ENCODE measurements at places on chromosomes 1 and 21. TPM values are rescaled to one million over a fixed set of nuclear protein-coding genes. Genes with fewer than 3 reads are reported as not detected.
A peak's percentile ranks its signal among the peaks of the same experiment; 100 is the strongest.

GRCh38 chr1:185348985-185349384 lies 31.9 kb upstream of the IVNS1ABP start:
- DNase-seq, result no peak

DNA sequence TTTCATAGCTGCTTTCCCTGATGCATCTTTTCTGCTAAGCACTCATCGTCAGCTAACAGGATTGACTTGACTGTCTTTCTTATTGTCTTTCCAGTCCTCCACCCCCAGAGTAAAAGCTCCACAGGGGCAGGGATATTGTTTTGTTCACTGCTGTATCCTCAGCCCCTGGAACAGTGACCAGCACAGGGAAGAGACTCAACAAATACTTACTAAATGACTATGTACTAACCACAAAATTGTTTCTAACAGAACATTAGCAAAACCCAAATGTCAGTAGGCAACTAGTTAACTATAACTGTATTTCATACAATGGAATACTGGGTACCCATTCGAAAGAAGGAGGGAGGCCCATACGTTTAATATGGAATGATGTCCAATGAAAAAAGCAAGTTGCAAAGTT lies 53.0 kb downstream of the BCAR3 start:
- DNase-seq, result no peak

DNA sequence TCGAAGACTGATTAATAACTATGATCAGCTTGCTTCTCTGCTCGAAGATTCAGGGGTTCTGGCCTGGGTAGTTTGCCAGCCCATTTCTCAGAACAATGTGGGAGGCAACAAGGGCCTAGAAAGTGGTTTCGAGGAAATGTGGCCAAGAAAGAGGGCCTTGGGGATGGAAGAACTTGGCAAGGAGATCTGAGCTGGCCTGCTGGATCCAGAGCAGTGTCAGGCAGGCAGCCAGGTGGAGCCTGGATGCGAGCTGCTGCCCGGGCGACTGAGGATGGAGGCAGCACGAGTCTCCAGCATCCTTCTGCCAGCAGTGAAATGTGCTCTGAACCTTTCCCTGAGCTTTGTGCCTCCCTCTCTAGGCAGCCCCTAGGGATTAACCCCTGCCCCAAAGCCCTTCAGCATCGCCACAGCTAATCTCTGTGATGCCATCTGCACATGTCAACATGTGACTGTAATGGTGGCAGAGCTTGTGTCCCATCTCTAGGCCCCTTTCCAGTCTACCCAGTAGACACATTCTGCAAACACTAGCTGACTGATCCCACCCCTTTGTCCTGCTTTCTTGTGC lies 61.0 kb upstream of the NEK2 start:
- no peak for DNase-seq

DNA sequence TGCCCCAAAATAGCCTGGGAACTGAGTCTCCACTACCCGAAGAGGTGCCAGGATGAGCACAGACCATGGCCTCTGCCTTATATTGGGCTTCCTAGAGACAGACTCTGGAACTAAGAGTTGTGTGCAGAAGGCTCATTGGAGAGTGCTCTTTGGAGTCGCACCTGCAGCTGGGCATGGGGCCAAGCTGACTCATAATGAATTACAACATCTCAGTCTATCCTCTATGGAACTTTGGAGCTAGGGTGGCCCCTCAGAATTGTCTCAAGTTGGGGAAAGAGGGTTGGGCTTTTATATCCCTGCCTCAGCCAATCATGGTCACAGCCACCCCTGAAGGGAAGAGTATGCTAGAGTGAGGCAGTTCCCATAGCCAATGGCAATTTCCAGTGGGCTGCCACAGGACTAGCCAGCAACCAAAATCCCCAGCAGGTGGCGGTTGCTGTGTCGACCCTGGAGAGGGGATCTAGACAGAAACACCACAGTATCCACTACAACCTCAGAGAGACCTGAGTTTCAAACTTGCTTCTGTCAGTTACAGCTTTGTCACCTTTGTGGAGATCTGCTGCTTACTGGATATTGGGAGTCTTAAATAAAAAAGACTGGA lies 93.8 kb downstream of the DMRTA2 start:
- DNase-seq, result no peak

DNA sequence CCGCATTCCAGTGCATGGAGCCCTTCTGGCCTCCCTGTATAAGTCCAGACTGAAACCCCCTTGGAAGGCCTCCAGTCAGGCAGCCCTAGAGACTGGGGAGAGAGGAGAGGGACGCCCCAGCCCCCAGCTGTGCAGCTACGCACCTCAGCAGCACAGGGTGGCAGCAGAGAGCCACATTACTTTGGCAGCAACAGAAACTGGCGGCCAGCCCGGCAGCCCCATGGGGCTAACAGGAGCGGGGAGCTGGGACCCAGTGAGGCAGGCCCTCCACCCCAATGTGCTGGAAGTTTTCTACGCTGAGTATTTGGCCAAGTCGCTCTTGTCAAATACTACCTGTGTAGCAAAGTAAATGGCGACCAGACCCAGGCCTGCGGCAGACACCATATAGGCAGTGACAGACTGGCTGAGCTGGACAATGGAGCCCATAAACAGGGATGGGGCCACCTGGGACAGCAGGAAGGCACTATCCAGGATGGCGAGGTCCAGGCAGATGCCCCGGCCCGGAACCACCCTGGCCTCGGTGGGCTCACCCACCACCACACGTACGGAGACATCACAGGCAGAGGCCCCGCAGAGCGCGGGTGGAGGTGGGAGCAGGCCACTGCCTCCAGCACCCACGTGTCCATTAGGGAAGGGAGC lies 21.2 kb downstream of the SLC45A3 start:
- peak; percentile 88 for DNase-seq

GRCh38 chr1:102942324-102942723 lies 166.0 kb downstream of the COL11A1 start:
- no peak for DNase-seq

GRCh38 chr1:34113362-34113761 lies 51.7 kb downstream of the CSMD2 start:
- DNase-seq, result peak; percentile 28

SLAMF9 gene
- not detected for total RNA-seq

TMPRSS15 gene
- not detected for total RNA-seq

DNA sequence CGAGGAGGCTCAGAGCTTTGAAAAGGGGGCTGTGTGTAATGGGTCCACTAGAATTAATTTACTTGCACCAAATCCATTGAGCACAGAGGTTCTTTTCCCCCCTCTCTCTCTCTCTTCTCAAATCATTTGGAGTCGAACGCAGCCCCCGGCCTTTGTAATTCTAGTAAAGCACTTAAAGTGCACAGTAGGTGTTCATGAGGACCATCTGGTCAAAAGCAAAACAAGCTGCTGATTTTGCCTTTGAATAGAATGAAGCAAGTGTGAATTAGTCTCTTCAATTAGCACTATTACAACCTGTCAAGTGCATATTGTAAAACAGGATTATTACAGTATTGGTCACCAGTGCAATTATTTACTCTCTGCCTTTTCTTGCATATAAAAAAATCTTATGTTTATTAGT lies 259.9 kb downstream of the FAF1 start:
- no peak for DNase-seq

DNA sequence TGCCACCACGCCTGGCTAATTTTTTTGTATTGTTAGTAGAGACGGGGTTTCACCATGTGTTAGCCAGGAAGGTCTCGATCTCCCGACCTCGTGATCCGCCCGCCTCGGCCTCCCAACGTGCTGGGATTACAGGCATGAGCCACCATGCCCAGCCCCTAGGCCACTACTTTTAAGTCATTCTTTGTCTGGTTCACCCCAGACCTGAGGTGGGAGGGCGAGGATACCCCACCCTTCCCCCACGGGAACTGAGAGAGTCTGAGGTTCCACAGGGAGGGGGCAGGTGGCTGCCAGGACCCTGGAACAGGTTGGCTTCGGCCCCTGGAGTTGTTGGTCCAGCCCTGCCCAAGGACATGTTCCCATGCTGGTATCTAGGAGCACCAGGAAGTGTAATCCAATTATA lies 7.7 kb upstream of the SDC3 start:
- no peak for DNase-seq

PDPN gene
- total RNA-seq, result 4.3 TPM

GRCh38 chr1:162373541-162374260 lies 3.0 kb downstream of the SPATA46 start:
- no peak for DNase-seq

RGS16 gene
- 11.8 TPM for total RNA-seq

DNA sequence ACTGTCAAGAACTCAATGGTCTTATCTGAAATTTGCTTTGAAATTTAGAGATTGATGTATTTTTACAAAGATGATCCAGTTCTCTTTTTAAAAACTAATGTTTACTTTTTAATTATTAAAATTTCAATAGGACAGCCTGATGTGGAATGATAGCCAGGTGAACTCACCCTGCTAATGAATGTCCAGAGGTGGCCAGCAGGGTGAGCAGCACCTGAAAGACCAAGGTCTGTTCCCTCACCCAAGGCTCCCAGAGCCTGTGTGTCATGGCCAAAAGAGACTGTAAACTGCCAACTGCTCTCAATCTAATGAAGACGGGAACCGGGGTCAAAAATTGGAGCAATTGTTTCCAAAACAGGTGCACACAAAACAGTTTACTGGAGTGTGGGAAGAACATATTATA lies 340.4 kb downstream of the DISC1 start:
- DNase-seq, result no peak

DNA sequence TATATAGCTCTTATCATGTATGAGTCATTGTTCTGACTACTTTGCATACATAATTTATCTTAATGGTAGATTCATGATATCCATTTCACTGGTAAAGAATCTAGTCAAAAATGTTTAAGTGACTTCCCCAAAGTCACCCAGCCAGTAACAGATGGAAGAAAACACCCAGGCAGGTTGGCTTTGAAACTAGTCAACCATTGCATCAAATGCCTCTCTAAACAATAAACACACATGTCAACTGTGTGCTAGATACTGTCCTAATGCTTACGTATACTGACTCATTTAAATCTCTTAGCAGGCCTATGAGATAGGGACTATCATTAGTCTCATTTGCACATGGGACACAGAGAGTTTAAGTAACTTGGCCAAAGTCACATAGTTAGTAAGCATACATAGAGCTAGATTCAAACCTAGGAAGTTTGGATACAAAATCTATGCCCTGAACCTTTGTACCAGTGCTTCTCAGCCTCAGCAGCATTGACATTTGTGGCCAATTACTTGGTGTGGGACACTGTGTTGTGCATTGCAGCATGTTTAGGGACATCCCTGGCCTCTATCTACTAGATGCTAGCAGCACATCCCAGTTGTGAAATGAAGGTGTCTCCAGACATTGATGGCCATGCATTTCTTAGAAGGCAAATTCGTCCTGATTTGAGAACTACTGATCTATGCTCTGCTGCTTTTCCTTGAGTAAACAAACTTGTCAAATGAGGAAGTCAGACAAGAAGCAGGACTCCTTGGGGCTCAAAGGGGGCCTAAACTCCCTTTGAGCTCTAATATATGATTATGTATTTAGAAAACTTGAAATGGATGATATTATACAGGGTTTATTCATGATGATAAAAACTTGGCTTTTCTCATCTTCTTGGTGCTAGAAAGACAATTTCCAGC lies 316.3 kb downstream of the KCNH1 start:
- no peak for DNase-seq

DNA sequence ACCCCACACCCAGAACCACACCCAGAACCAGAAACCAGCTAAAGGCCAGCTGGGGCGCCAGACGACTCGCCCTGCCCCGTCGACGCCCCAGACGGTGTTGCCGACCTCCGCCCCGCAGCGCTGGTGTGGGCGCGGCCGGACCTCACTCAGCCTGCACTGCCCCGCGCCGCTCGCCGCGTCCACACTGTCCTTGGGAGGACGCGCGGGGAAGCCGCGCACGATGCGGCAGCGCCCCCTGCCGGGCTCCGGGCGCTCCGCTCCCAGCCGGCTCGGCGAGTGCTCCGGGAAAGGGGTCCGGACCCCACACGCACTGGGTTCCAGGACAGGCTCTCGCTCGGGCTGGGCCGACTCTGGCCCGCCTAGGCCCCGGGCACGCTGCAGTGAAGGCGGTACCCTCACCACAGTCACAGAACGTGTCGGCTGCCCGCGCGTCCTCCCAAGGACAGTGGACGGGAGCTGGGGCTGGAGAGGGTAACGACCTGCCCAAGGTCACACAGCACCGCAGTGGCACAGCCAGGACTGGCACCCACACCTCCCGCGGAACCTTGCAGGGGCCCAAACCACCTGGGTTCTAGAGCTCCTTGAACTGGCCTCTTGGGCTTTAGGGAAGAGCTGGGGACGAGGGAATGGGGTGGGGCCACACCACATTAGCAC lies 90.2 kb downstream of the DMRTA2 start:
- peak; percentile 89 for DNase-seq

DNA sequence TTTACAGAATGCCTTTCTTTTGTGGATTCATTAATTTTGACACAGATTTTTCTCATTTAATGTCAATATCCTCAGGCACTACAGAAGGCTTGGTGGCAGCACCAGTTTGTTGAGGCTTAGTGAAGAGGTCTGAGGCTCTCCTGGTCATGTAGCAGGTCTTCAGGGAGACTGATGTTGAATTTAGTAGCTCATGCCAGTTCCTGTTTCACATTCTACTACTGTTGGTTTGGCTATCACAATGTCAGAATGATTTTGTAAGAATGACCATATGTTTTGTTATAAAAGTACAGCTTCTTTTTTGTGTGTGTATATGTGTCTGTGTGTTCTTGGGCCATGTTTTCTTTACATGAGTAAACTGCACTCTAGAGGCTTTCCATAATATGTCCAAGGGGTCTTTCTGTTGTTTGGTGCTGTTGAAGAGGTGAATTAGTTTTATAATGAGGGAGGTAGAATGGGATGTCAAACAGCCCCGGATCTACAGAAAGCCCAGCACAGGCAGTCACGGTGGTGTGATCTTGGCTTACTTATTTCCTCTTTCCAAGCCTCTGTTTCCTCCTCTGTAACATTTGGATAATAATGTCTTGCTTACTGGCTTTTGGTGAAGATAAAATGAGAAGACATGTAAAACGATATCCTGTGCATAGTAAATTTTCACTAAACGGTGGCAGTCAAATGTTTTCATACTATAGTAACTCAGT lies 32.0 kb downstream of the C1orf21 start:
- DNase-seq, result no peak

- DNase-seq, result no peak
Measured at GRCh38 chr1:185984113-185984836, 250.1 kb downstream of the HMCN1 start.

- DNase-seq, result no peak
Measured at GRCh38 chr1:170340308-170340707, 191.7 kb upstream of the GORAB start.

GRCh38 chr1:1040004-1040991 lies 20.4 kb downstream of the AGRN start:
- DNase-seq, result peak; percentile 84

GRCh38 chr21:29092102-29092959 lies 18.9 kb upstream of the CCT8 start:
- DNase-seq, result no peak

- no peak for DNase-seq
Measured at GRCh38 chr21:36518883-36519492, 39.1 kb upstream of the CLDN14 start.

- no peak for DNase-seq
Measured at GRCh38 chr21:41825216-41825615, 53.9 kb downstream of the PRDM15 start.

CASQ1 gene
- not detected for total RNA-seq

All from endothelial cell (in vitro differentiated cells).